Smooth muscle cell of the pulmonary artery (primary cell): ENCODE measurements at places on chromosomes 6 and 20. TPM values are rescaled to one million over a fixed set of nuclear protein-coding genes. Genes with fewer than 3 reads are reported as not detected.

Gene B3GAT2
- total RNA-seq, result not detected in 2 replicates

Gene DDX39B
- total RNA-seq, result 221 and 228 TPM in 2 replicates

Gene KCNK16
- not detected in 2 replicates for total RNA-seq

Gene DNAJC5
- total RNA-seq, result 75.9 and 96.0 TPM in 2 replicates

Gene SEMG1
- total RNA-seq, result not detected in 2 replicates

Gene PDYN
- total RNA-seq, result not detected in 2 replicates

Gene KHDRBS2
- total RNA-seq, result not detected in 2 replicates

Gene C4A
- 9.4 and 12.3 TPM in 2 replicates for total RNA-seq

Gene FAXC
- total RNA-seq, result 0.26 and 0.59 TPM in 2 replicates

Gene TASP1
- 6.0 and 9.6 TPM in 2 replicates for total RNA-seq

Gene VGLL2
- total RNA-seq, result not detected in 2 replicates

Gene CYP24A1
- total RNA-seq, result 0.20 and 0.26 TPM in 2 replicates

Gene SLC32A1
- total RNA-seq, result not detected in 2 replicates

Gene PKIB
- 6.5 and 35.7 TPM in 2 replicates for total RNA-seq

Gene PPIL1
- 19.4 and 24.3 TPM in 2 replicates for total RNA-seq

Gene TBPL1
- 25.1 and 33.0 TPM in 2 replicates for total RNA-seq

Gene CALHM5
- 6.8 and 12.1 TPM in 2 replicates for total RNA-seq

Gene CCDC28A
- 8.1 and 10.9 TPM in 2 replicates for total RNA-seq

Gene DSTN
- 302 and 307 TPM in 2 replicates for total RNA-seq

Gene ELOVL2
- 0.46 and 0.85 TPM in 2 replicates for total RNA-seq

Gene TPBG
- total RNA-seq, result 69.5 and 138 TPM in 2 replicates

Gene TNNC2
- 0.39 TPM in 1 of 2 replicates, not detected in the other for total RNA-seq

Gene COQ3
- total RNA-seq, result 2.5 and 3.3 TPM in 2 replicates

Gene GABRR1
- total RNA-seq, result not detected in 2 replicates

Gene C4B
- total RNA-seq, result 8.4 and 12.6 TPM in 2 replicates

Gene UBD
- not detected in 2 replicates for total RNA-seq

Gene SIRPD
- not detected in 2 replicates for total RNA-seq
